GM23248 (cell line): ENCODE measurements at places on chromosomes 2 and 18. TPM values are rescaled to one million over a fixed set of nuclear protein-coding genes. Genes with fewer than 3 reads are reported as not detected.
A peak's percentile ranks its signal among the peaks of the same experiment; 100 is the strongest.

DNA sequence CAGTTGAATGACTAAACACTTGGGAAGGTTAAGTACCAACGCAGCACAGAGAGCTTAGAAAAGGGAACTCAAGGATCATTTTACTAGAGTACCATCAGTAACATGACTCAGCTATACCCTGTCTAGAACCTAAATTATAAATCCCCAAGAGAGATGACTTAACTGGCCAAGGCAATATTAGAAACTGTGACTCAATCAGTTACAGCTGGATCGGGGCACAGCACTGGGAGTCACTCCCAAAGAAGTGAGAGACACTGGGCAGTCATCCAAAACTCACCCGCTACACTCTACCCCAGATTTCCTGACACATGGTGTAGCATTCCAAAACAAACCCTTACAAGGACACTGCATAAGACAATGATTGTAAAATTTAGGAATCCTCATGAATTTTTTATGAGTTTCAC lies 17.7 kb downstream of the IWS1 start:
- DNase-seq, result peak; percentile 100

- DNase-seq, result no peak
These were observed 52.6 kb downstream of the AGPS start for GRCh38 chr2:177445200-177445599.

DNA sequence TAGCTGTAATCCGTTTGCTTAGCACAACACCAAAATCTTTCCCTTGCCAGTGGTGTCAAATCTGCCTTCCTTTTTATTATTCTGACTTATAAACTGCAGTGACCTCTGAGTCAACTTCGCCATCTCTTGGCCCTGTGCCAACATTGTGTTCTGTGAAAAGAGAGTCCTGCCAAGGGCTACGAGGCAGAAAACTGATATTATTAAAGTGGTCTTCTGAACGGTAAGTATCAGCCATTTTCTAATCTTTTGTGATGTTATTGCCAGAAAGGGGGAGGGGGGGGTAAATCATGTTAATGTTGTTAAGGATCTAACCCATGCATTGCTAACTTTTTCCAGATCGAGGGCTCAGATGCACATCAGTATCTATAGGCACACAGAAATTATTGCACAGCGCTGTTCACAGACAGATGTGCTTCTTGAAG lies 121.5 kb upstream of the LTBP1 start:
- DNase-seq, result peak; percentile 19

DNA sequence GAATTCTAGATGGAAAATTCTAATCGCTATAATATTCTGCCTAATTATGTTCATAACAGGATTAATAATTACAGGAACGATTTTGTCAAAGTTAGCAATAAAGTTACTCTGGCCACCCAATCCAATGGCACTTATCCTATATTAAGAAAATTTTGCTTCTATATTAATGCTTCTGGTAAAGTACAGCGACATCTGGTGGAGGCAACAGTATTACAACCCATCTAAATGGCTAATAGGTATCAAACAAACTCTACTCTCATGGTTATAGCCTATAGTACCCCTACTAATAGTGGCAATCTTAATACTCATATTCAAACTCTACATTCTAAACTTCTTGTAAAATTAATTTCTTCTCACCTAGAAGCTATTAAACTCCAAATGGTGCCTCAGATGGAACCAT lies 1084.7 kb upstream of the LRRTM1 start:
- DNase-seq, result no peak

GRCh38 chr2:240205348-240205747 lies 64.9 kb upstream of the OTOS start:
- DNase-seq, result peak; percentile 85

DNA sequence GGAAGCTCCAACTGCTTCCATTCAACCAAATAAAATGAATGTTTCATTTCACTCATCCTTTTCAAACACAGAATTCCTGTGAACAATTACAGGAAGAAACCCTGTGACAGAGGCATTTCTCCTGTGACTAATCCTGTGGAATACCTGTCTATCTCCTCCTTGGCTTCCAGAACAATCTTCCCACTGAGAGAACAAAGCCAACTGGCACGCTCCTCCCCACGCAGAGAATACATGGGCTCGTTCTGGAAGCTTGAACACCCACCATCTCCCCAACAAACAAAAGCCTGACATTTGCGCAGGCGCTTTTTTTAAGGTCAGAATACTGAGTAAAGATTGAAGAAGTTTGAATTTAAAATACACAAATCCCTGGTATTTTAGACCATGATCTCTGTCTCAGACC lies 104.7 kb upstream of the SLC66A3 start:
- no peak for DNase-seq

DNA sequence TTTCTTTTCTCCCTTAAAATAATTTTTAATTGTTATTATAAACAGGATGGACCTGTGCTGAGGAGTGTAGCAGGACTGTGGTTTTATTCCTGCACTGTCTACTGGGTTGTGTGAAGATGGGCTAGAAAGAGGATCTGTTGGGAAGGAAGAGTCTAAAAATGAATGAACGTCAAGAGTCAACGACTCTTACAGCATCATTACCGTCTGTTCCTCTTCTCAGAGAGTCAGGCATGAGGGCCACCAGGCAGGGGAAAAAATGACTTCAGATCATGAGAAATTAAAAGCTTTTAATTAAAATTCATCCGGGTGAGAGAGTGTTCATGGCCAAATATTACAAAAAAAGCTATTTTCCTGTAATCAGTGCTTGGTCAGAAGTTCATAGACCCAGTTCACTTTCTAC lies 32.6 kb downstream of the SRSF7 start:
- DNase-seq, result no peak

DNA sequence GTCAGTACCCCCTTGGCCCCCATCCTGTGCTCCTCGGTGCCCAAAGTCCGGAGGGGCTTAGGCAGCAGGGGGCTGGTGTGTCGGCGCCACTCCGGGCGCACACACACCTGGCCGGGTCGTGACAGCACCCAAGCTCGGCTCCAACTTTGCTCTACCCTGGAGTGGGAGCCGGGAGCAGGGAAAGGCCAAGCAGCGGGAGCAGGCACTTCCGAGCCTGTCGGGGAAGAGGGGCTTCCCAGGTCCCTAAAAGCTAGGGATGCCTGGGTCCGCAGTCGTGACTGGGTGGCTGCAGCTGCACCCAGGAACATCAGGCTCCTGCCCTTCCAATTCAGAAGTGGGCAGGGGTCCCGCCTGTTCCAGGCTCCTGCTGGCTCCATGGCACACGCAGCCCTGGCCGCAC lies 48.4 kb downstream of the PAPOLG start:
- DNase-seq, result no peak

GRCh38 chr18:51162617-51163016 lies 34.9 kb downstream of the MEX3C start:
- DNase-seq, result no peak

DNA sequence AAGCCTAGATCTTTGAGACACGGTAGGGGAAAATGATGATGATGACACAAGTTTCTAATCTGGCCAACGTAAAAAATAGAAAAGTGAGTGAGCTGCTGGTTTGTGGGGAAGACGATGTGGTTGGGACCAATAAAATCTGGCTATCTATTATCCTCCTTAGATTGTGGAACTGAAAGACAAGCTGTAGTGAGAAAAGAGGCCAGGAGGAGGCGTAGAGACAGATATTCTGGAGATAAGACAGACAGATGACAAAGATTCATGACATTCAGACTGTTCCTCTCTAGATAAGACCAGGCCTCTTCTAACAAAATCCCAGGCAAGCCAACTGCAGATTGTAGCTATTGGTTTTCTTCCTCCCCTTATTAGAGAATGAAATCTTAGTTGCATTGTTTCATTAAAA lies 376.3 kb upstream of the UBE2E3 start:
- peak; percentile 19 for DNase-seq

- peak; percentile 82 for DNase-seq
These were observed 122.7 kb upstream of the NABP1 start for GRCh38 chr2:191555092-191555742.

DNA sequence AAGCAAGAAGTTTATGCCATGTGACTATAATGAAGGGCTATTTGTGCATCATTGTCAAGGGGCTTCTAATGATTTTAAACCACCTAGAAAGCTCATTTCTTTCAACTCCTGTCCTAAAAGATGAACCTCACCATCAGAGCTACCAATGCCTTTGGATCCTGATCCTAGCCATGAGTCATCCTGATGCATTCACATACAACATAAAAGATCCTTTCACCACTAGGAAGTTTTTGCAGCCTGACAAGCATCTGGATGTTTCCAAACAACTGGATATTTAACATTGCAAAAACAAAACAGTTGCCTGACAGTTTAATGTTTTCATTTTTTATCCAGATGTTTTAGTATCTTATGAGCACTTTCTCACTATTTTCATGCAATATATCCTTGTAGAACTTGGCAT lies 425.3 kb downstream of the MBD2 start:
- DNase-seq, result peak; percentile 83

DNA sequence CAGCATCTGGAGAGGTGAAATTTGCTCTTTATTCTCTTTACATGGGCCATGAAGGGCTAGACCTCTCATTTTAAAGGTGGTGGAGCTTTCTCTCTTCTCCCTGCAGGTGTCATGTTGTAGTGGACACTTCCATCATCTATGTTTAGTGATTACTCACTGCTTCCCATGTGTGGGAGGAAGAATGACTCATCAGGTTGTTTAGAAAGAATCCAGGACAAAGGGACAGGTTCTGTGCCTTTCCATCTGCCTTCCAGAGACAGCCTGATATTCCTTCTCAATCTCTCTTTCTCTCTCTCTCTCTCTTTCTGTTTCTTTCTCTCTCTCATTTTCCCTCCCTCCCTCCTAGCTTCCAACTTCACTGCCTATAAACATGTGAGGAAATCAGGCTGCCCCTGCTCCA lies 38.7 kb downstream of the SCG2 start:
- peak; percentile 90 for DNase-seq

Gene MC5R
- not detected in 2 replicates for total RNA-seq

Gene INHBB
- total RNA-seq, result 3.4 and 5.6 TPM in 2 replicates

Gene BMP10
- total RNA-seq, result not detected in 2 replicates

Gene RETSAT
- total RNA-seq, result 46.0 and 68.6 TPM in 2 replicates

Gene ACTR3
- 343 and 410 TPM in 2 replicates for total RNA-seq

Gene ST6GAL2
- total RNA-seq, result not detected in 2 replicates

Gene TMEM247
- total RNA-seq, result not detected in 2 replicates

Gene GRB14
- not detected in 2 replicates for total RNA-seq

Gene SPR
- 21.1 and 39.0 TPM in 2 replicates for total RNA-seq
